ENCODE measurements at places on chromosomes 6 and 20.

GRCh38 chr6:126983779-126984178, 134.7 kb upstream of the RSPO3 start:
- no peak for DNase-seq

- DNase-seq = peak; percentile 47
Observed at GRCh38 chr6:53347250-53347920, 1.4 kb downstream of the ELOVL5 start.

- peak; percentile 50 for DNase-seq
Observed at GRCh38 chr6:33418690-33419291, 884 bp upstream of the CUTA start.

- peak; percentile 21 for DNase-seq
Observed at GRCh38 chr6:90413867-90414266, 117.2 kb upstream of the BACH2 start.

- DNase-seq = no peak
Observed at GRCh38 chr20:1474817-1475603, 8.4 kb upstream of the NSFL1C start.

DNA sequence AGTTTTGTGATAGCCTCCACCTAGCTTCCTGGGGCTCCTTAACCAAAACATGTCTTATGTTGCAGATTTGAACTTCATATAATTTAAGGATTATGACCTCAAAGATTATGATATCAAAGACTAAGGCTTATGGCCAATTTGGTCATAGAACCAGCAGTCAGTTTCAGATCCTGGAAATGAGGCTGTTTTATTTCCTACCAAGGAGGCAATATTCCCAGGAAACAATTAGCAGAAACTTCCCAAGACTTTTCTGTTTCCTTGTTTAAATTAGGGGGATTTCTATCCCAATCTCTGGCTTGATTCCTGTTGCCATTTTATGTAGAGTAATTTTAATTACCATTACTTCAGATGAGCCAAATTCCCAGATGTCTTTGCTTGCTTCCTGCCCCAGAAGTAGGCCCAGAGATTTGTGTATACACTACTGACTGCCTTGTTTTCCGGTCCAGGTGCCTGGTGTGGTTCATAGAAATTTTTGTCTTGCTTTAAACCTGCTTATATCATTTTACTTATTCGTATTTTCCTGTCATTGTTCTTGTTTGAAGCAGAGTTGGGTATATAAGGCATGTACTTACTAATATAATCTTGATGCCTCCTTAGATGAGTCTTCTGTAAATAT, 119.2 kb upstream of the TMEM170B start:
- DNase-seq = no peak

DNA sequence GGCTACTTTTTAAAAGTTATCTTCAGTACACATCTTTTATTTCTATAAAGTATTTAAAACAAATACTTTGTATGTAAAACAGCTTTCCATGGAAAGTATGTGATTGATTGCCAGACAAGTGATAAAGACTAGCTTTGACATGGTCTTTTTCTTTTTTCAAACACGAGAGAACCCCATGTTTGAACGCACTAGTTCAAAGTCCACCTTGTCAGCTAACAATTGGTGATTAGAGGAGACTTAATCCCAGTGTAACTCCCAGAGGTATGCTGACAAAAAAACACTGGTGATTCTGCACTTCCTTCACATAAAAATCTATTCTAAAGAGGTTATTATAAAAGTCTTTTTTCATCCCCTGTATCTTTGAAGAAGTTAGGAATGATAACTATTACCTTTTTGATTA, 438.1 kb downstream of the GJA1 start:
- no peak for DNase-seq

GRCh38 chr6:16681260-16681873, 79.9 kb downstream of the ATXN1 start:
- peak; percentile 91 for DNase-seq

DNA sequence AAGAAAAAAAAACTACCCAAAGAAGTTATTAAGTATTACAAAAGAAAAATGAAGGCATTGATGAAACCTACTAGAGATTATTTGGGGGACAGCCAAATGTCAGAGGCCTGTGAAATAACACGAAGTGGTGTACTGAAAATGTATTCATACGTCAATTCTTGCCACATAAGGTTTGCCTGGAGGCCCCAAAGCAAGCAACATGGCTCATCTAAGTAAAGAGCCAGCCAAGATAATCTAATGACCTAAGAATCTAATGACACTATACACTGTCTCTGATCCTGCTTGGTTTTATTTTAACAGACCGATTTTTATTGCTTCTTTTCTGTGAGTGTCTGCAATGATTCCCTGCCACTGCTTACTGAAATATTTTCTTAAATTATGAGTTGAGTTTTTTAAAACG, 34.7 kb downstream of the FILIP1 start:
- peak; percentile 80 for DNase-seq

- DNase-seq = no peak
Observed at GRCh38 chr20:58619077-58619863, 31.8 kb upstream of the STX16 start.
